ENCODE measurements at places on chromosomes 6 and 20. TPM values are rescaled to one million over a fixed set of nuclear protein-coding genes. Genes with fewer than 3 reads are reported as not detected.

- no peak overlapping the region for H3K4me3 ChIP-seq
- no peak for DNase-seq
- no peak overlapping the region for H3K27ac ChIP-seq
- no peaks in the 10 kb centered on the region for H3K27me3 ChIP-seq
- H3K36me3 ChIP-seq = no peaks in the 10 kb centered on the region
- H3K4me1 ChIP-seq = no peaks in the 10 kb centered on the region
Measured at GRCh38 chr6:16576451-16577368, 184.6 kb downstream of the ATXN1 start.

GRCh38 chr6:169224185-169224695 lies 29.4 kb downstream of the THBS2 start:
- no peak for DNase-seq
- no peaks in the 10 kb centered on the region for H3K4me1 ChIP-seq
- H3K4me3 ChIP-seq = no peak overlapping the region
- H3K36me3 ChIP-seq = no peaks in the 10 kb centered on the region

- no peaks in the 10 kb centered on the region for H3K27me3 ChIP-seq
- no peak for DNase-seq
- H3K4me3 ChIP-seq = no peak overlapping the region
- H3K27ac ChIP-seq = no peak overlapping the region
Measured at GRCh38 chr6:46437671-46438221, 53.5 kb downstream of the RCAN2 start.

GRCh38 chr6:146968041-146968760 lies 236.0 kb upstream of the STXBP5 start:
- H3K4me3 ChIP-seq = no peak overlapping the region
- no peak overlapping the region for H3K27ac ChIP-seq
- H3K4me1 ChIP-seq = no peaks in the 10 kb centered on the region
- no peak for DNase-seq
- no peaks in the 10 kb centered on the region for H3K27me3 ChIP-seq

DNA sequence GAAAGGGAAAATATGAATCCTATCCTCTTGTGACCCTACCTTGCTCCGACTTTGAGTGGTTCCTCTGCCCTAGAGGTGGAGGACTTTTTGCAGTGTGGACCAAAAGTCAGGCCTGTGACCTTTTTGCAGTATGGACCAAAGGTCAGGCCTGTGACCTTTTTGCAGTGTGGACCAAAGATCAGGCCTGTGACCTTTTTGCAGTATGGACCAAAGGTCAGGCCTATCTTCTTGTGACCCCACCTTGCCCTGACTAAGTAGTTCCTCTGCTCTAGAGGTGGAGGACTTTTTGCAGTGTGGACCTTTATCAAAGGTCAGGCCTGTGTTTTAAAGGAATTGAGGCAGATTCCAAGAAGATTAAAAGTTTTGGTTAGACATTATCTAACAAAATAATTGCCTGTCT lies 10.9 kb upstream of the ERVFRD-1 start:
- no peaks in the 10 kb centered on the region for H3K27me3 ChIP-seq
- H3K36me3 ChIP-seq = no peaks in the 10 kb centered on the region
- H3K4me3 ChIP-seq = no peak overlapping the region
- H3K27ac ChIP-seq = no peak overlapping the region
- H3K4me1 ChIP-seq = peaks cover 10% of the 10 kb centered on the region
- DNase-seq = no peak

DNA sequence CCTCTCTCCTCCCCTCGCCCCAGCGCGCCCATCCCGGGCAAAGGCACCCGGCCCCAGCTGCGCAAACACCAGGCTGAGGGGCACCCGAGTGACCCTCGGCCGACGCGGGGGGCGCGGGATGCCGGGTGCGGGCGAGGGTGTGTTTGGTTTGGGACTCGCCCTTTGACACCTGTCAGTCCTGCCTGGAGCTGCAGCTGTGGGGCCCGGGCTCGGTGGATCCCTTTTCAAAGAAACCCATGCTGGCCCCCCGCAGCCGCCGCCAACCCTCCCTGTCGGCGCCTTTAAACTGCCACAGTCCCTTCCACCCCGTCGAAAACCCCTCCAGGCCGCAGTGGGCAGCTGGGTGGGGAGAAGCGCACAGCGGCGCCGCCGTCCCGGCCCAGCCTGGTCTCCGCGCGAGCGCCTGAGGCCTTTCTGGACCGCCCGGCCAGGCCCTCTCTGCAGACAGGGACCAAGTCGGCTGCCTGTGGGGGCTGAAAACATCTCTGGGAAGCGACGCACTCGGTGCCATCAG lies 5.5 kb downstream of the FOXQ1 start:
- no peak overlapping the region for H3K27ac ChIP-seq
- no peaks in the 10 kb centered on the region for H3K36me3 ChIP-seq
- no peak overlapping the region for H3K4me3 ChIP-seq
- no peaks in the 10 kb centered on the region for H3K27me3 ChIP-seq

GRCh38 chr6:51790946-51791345 lies 296.5 kb downstream of the PKHD1 start:
- no peak for DNase-seq
- no peak overlapping the region for H3K4me3 ChIP-seq
- no peaks in the 10 kb centered on the region for H3K4me1 ChIP-seq
- H3K36me3 ChIP-seq = no peaks in the 10 kb centered on the region
- H3K27ac ChIP-seq = no peak overlapping the region

Gene SIRPB2
- total RNA-seq = not detected

Gene CALHM4
- total RNA-seq = not detected

Gene INSM1
- total RNA-seq = 0.07 TPM

Gene COL11A2
- 7.6 TPM for total RNA-seq

Gene VWA7
- total RNA-seq = 14.6 TPM

All from HCT116 (cell line).